ENCODE measurements at places on chromosomes 6 and 20.

DNA sequence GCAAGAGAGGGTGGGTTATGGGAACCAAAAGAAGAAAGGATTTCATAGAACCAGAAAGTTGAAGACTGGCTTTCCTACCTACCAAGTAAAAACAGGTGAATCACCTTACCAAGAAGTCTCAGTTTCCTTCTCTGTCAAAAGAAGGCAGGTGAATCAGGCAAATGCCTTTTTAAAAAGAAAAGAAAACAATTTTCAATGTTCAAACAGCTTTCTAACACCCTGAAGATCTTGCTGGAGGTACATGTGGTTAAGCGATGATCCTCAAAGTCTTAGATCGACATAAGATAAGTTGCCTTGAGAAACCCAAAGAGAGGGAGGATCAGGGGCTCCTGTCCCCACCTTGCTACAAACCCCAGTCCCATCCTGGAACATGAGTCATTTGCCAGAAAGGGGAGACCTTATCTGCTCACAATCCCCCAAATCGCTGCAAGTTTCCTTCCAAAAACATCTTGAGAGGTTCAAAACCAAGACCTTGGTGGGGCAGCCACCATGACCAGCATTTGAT is 71.6 kb downstream of the NFATC2 start:
- no peak for DNase-seq

DNA sequence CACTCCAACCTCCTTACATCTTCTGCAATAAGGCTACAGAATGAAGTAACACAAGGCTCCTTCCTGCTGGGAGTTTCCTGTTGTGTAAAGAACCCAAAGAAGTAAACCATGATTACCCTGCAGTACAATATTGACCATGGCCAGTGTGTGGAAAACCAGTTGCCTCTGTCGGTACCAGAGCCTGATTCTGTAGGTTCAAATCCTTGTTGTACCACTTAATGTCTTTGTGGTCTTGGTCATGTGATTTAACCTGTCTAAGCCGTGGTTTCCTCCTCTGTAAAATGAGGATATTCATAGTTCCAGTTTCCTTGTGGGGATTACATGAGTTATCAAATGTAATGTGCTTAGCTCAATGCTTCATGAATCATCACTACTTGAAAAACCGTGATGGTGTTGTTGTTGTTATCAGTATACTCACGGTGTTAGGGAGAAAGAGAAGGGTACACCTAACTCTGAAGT is 60.3 kb upstream of the PRELID3B start:
- DNase-seq: no peak

- no peak for DNase-seq
Observed at GRCh38 chr20:19176470-19177052, 35.9 kb upstream of the SLC24A3 start.

DNA sequence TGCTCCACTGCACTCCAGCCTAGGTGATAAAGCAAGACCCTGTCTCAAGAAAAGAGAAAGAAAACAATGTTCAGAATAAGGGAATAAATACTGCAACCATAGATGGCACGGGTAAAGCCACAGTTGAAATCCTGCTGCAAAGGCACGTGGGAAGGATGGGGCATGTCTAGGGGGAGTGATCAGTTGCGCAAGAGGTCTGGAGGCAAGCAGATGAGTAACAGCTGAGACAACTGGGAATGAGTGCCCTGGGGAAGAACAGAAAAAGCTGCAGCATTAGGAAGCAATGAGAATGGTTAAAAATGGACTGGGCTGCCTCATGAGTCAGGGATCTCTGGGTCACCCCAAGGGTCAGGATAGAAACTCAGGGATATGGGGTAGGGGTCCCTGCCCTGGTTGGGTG is 96.3 kb downstream of the GMPR start:
- no peak for DNase-seq

DNA sequence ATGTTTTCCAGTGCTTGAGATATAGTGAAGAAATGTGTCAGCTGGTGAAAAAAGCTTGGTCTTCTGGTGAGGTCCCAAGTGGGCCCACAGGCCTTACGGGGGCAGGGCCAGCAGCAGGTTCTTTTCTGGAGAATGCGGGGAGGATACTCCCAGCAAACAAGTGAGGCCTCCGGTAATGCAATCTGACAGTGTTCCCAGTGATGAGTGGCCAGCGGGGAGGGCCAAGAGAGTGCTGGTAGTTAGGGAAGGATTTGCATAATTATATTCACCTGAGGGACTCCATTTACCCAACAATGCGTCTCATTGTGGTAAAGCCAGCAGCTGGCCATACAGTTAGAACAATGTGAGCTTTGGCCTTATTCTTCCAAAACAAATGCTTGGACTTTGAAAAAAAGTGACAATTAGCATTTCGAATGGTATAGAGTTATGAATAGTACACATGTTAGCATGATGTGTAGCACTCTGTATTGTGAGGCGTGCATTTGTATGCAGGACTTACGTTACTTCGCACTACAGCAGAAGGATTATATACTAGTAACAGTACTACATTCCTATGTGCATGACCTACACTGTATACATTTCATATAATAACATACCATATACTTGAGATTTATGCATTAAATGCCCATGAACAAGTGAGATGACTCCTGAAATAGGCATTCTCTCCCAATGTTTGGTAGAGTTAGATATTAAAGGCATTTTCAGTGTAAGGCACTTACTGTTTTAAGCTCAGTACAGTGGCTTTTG is 69.8 kb downstream of the MYB start:
- no peak for DNase-seq

- DNase-seq: no peak
Observed at GRCh38 chr6:16504609-16505008, 256.7 kb downstream of the ATXN1 start.

DNA sequence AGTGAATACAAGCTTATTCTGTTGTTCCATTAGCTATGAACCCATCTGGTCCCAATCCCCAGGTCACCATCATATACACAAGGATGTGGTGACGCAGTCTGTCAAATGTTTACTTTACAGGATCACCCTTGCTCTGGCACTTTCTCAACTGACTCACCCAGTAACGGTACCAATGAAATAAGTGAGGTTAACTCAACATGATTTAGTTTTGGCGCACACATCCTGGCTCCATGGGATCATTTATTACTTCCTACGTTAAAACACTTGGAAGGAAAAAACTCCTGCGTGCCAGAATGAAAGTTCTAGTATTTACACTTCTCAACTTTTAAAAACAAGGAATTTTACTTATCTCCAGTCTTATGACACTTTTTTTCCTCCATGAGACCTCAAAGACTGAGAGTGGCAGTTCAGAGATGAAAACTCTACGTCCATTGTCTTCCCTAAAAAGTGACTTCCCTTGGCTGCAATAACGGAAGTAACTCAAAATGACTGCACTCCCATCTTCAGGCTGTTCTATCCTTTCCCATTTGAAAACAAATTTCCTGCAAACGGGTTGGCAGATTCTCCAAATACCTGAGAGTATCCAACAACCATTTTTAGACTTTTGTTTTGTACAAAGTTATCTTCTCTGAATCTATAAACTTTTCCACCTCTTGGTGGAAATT is 15.9 kb downstream of the AGPAT4 start:
- DNase-seq: no peak

- no peak for DNase-seq
Observed at GRCh38 chr6:41896281-41896680, 1.1 kb upstream of the USP49 start.

All from activated naive CD4-positive, alpha-beta T cell treated with anti-CD3 and anti-CD28 coated beads, Interleukin-2, amount 50 U/mL, for 16 hours (primary cell).